ENCODE measurements at places on chromosomes 6 and 20.

DNA sequence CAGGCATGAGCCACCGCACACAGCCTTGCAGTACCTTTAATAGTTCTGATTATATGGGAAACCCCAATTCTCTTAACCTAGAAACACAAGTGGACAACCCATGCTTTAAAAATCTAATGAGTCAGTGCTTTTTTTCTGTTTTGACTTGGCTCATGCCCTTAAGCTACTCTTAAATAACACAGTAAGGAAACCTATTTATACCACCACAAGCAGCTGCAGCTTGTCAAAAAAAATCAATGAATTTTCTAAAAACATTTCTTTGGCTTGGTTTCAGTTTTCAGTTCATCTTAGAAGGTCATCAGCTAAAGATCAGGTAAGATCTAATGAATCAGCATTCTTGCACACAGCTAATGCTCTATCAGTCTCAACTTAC lies 124.1 kb upstream of the DST start:
- no peak for DNase-seq

DNA sequence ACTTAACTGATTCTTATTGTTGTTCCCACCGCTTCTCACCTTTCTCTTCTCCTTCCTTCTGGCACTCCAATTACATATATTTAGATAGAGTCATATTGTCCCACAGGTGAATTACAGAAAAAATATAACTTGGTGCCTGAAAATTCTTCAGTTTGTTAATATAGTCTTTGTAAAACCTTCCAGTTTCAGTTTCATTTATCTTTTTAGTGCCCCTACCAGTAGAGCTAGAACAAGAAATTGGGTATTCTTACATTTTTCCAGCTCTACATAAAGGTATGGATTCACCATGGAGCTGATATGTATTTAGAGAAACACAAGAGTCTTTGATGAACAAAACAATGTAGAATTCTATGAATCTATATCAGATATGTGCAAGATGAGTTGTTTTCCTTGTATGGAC lies 10.7 kb downstream of the MANEA start:
- DNase-seq, result no peak

DNA sequence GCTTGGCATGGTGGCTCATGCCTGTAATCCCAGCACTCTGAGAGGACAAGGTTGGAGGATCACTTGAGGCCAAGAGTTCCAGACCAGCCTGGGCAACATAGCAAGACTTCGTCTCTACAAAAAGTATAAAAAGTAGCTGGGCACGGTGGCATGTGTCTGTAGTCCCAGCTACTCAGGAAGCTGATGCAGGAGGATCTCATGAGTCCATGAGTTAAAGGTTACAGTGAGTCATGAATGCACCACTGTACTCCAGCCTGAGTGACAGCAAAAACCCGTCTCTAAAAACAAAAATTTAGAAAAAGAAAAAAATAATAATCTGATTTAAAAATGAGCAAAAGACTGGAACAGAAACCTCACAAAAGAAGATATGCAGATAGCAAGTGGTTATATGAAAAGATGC lies 279.7 kb downstream of the RNGTT start:
- no peak for DNase-seq

GRCh38 chr6:127342296-127342945 lies 988 bp downstream of the ECHDC1 start:
- no peak for DNase-seq

GRCh38 chr20:21167261-21167660 lies 41.4 kb downstream of the KIZ start:
- no peak for DNase-seq

GRCh38 chr20:38143646-38144554 lies 21.2 kb downstream of the TGM2 start:
- DNase-seq, result no peak

GRCh38 chr6:54106727-54107126 lies 4.5 kb upstream of the MLIP start:
- no peak for DNase-seq

GRCh38 chr6:146890644-146891434 lies 292.1 kb downstream of the ADGB start:
- no peak for DNase-seq

GRCh38 chr20:57432862-57433491 lies 41.8 kb downstream of the RBM38 start:
- DNase-seq, result peak; percentile 75

DNA sequence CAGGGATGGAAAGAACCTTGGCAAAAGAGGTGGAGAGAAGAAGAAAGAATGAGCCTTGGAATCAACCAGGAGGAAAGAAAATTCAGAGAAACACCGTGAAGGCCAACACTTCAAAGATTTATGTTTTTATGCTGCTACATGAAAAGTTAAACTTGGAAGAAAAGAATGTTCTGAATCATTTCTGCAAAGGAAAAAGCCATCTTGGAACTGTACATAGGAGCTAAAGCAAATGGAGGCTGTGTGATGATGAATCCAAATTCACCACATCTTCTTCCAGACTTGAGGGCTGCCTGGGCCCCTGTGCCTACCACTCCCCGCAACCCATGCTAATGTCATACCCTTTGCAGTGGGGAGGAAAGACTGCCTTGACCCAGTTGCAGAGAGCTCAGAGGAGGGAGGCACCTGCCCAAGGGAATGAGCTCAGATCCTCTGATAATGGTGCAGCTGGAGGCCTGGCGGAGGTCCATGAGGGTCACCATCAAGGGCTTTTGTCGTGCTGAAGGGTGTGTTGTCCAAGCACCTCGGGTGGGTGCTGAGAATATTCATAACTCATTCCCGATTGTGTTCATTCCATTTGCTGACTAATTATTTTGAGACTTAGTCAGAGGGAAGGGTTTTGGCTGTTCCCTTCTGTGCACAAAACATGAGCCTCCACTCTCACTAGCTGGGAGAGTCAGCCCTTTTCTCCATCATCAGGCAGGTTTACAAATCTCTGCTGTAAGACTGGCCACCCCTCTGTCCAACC lies 245.8 kb upstream of the JAG1 start:
- no peak for DNase-seq

DNA sequence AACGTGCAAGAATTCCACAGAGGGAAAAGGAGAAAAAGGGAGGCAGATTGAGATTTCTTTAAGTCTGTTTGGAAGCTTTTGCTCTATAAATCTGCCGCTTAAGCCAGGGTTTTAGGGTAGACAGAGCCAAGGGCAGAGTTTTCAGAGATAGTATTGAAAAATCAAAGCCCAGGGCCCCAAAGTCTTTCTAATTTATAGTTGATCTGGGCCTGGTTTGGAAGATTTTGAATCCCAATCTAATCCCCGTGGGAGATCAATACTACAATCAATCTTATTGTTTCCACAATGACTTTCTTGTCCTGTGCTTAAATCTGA lies 3.3 kb downstream of the BMP2 start:
- DNase-seq, result no peak

- DNase-seq, result no peak
These were observed 62.2 kb downstream of the TCP11 start for GRCh38 chr6:35078896-35079295.

Measured in CD4-positive, alpha-beta T cell treated with Interleukin-17A for 4 hours (primary cell).